ENCODE measurements at places on chromosomes 5 and 9.

- no peak for DNase-seq
These were observed 17.8 kb downstream of the PHF2 start for GRCh38 chr9:93594041-93594756.

DNA sequence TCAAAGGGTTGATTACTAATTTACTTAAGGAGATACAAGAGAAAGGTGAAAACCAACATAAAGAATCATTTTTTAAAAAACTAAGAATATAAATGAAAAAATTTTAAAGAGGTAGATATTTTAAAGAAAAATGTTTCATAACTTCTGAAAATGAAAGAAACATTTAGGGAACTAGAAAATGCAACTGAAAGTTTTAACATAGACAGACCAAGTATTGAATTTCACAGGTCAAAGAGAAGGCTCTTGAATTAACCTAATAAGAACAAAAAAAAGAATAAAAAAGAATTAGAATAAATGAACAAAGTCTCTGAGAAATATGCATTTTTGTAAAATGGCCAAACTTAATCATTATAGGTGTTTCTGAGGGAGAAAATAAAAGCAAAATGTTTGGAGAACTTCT lies 16.1 kb upstream of the FAM174A start:
- DNase-seq, result no peak

DNA sequence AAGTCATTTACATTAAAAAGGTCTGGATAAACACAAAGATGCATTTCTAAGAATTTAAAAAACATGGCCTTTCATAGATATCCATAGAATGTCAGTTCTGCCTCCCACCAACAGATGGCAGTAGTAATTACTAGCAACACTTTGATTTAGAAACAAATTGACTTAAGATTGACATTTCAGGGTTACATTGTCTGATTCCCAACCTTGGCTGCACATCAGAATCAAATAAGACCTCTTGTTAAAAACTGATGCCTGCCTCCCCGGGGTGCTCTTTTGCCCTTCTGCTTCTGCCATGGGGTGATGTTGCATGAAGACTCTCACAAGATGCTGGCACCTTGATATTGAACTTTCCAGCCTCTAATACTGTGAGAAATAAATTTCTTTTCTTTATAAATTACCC lies 146.2 kb upstream of the GPR151 start:
- no peak for DNase-seq

DNA sequence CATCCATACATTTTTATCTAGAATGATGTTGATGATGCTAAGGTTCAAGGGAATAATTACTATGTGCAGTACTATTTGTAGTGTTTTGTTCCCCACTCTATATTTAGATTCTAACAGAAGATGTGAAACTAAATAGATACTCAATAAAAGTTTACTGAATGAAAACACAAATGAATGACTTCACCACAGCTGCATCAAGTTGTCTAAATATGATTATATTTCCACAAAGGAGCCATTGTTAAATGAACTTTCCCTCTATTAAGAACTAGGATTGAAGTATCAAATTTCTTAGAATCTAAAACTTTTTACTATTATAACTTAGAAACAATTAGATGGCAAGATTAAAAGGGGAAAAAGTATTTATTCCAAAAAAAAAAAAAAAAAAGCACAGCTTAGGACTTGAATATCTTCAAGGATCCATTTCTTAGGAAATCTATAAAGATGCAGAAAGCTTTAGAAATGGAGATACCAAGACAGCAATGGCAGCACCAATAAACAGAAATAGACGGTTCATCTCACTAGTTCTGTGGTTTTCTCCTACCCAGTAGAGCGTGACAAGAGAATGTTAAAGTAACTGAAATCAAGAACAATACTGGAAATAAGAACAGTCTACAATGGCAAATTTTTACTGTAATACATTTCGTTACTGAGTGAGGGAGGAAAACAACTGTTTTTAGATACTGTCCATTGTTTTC lies 347.6 kb downstream of the EBF1 start:
- DNase-seq, result no peak

DNA sequence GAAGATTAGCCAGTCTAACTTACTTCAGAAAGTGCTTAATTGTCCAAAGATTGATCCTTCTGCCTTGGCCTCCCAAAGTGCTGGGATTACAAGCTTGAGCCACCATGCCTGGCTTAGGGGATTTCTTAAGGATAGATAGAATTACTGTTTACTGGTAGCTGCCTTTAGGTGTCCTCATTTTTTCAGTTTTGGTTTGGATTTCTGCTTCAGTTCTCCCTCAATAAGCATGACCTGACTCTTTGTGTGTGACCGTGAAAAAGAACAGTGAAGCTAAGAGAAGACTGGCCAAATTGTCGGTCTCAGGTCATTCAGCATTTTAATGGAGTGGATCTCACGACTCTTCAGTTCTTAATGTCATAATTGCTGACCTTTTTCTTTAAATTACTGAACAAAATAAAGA lies 22.9 kb upstream of the CMYA5 start:
- no peak for DNase-seq

DNA sequence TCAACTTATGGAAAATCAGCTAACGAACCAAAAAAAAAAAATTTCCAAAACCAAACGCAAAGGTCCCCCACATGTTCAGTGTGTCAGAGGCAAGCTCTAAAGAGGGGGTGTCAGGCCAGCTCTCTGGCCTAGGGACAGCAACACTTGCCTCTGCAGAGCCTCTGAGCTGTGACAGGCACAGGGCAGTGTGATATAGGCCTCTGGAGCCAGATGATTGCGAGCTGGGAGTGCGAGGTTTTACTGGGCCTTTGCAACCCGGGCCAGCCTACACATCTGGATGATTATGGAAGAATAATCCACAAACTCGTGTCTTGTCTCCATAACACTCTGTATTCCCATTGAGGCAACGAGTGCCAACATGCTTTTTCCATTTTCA lies 67.7 kb upstream of the STC2 start:
- DNase-seq, result no peak

DNA sequence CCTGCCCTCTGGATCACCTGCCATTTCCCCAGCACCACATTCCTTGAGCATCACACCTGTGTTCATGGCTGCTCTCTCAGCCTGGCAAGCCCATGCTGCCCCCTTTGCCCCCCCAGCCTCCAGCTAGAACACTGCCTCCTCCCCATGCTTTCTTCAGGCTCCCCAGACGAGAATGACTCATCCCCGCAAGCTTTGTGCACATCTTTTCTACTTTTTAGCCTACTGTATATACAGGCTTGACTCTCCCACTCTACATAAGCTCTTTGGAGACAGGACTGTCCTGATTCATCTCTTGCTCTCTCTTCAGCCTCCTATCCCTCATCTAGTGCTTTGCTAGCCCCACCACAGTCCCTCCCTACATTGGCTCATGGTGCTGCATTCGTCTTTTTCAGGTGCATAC lies 19.9 kb upstream of the GLIPR2 start:
- no peak for DNase-seq

- DNase-seq, result peak; percentile 73
These were observed 121.2 kb upstream of the LPCAT1 start for GRCh38 chr5:1644810-1645571.

- DNase-seq, result no peak
These were observed 8.6 kb downstream of the KCTD16 start for GRCh38 chr5:144179226-144179625.

GRCh38 chr5:85823462-85824426 lies 794.0 kb upstream of the COX7C start:
- DNase-seq, result no peak

DNA sequence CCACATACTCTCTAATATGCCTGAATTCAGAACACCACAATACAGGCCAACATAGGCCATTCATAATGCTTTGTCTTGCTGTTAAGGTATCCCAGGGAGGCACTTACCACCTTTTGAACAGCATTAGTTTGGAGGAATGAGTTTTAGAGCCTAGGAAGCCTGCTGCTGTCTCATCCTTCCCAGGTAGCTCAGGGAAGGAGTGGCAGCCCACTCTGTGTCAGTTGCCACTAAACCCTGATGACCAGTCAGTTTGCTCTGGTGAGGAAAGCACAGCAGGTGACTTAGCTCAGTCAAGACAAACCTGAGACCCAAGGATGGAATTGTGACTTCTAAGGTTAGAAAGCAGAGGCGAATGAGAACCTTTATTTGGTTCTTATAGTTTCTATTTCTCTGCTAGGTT lies 337.4 kb upstream of the ATP10B start:
- no peak for DNase-seq

DNA sequence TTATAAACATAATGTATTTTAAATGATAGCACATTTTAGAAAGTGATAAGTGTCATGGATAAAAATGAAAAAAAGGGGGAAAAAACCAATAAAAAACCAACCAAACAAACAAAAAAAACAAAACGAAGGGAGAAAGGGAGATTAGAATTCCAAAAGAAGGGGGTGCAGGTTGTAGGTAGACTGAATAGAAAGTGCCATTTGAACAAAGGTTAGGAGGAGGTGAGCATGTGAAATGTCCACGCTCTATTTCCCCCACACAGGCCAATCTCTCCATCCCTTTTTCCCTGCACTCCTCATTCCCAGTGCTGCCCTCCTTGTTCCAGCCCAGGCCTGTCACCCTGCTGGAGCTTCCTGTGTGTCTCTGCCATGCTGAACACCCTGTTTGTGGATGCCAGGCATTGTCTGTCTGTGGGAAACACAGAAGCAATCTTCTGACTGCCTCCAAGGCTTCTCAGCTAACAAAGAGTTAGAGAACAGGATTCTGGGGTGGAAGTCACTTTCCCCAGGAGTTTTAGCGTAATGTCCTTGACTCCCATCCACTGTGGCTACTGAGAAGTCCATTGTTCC lies 138.8 kb downstream of the ADAMTS16 start:
- DNase-seq, result no peak

GRCh38 chr5:111998871-111999270 lies 241.9 kb upstream of the NREP start:
- no peak for DNase-seq

DNA sequence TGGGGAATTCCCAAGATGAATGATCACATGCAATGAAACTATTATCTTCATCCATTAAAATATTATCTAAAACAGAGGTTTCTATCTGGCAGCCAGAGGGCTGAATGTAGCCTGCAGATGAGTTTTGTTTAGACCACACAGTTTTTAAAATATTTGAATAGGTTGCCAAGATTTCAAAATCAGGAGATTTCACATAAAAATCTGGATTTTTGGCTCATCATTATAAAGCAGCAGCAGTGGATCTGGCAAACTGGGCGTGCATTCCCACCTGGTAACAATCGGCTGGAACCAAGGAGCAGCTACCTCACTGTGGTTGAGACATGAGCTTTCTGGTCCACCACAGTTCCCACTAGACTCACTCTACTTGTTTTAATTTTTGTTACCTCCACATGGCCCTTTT lies 155.1 kb downstream of the BNC2 start:
- DNase-seq, result no peak

DNA sequence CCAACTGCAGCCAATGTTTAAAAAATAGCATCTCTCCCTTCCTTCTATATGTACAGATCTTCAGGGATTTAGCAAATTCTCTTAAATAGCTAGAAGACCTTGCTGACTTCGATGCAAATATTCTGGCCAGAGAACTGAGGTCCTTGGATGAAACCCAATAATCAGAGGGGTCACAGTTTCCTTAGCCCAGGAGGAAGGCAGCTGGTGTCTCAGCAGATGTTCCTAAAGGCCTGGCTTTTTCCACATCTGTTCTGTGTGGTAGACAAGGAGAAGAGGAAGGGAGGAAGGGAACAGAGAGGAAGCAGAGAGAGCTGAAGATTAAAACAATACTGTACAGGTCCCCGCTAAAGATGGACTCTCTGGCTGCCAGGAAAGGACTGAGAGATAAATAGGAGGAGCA lies 33.1 kb downstream of the BOD1 start:
- no peak for DNase-seq

DNA sequence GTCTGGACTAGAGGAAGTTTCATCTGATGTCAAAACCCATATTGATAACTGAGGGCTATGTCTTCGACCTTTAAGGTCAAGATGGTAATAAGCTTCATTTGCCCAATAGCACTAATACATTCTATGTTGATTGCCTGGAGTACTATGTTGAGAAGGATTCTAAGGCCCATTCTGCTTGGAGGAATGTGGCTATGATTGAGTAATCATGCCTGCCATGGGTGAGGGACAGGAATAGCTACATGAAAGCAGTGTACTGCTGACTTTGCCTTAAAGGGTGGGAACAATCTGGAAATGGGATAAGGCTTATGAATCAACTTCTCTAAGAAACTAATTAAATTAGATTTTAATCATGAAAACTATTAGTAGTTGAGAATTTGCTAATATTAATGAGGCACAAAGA lies 13.6 kb downstream of the NNT start:
- DNase-seq, result no peak

DNA sequence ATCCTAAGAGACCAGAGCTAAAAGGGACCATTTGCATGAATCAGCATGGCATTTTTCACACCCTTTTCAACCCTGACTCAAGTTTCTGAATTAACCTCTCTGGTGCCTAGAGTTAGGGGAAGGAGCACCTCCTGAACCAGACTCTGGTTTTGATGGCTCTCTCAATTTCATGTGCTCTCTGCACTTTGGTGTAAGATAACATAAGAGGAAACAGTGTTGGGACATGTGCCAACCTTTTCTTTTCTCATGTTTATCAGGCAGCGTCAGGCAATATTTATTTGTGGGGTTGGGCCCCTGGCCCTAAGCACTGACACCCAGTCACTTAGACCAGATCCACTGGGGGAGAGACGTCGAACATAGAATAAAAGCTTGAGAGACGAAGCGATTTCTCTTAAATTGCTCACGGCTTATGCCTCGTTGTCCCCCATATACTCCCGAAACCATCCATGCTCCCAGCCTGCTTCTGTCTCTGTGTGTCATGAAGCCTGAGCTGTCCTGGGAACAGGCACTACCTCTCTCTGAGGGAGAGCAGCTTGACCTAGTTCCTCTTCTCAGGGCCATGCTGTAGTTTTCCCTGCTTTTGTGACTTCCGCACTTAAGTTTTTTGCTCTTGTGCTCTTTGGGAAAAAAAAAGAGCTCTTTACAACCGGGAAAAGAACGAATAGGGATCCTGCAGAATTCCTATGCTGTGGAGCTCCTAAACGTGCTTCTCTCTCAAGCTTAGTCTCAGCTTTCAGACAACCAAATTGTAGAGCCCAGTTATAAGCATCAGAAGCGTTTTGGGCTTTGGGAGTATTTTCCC lies 195.7 kb downstream of the NR3C1 start:
- DNase-seq, result no peak

DNA sequence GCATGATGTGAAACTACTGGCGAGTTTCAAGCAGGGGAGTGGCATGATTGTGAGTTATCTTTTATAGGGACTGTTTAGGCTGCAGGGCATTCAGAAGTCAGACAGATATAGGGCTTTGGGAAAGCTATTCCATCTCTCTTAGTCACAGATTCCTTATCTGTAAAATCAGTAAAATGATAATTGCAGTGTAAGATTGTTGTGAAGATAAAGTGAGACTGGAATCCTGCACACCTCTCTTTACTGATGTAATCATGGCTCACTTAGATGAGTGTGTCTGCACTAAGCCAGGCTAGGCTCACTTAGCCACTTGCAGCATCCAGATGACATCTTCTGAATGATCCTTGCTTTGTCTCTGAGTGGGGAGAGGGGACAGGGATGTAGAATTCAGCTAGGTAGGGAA lies 81.8 kb upstream of the MAMDC2 start:
- DNase-seq, result no peak

DNA sequence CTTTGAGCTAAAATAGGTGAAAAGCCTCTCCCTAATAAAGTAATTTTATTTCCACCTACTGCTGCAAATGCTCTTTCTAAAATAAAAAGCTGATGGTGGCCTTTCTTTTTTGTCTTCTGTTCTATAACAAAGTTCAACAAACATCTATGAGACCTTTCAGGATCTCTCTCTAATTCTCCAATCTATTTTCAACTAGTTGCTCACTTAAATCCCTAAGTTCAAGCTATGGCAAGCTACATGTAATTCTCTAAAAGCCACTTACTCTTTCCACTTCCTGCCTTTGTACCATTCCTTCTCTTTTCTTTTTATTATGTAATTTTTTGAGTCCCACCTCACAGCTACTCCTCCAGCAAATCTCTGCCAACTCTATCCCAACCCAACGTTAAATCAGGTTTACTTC lies 20.9 kb downstream of the CHD1 start:
- DNase-seq, result no peak
